ENCODE measurements at places on chromosomes 2 and 18. TPM values are rescaled to one million over a fixed set of nuclear protein-coding genes. Genes with fewer than 3 reads are reported as not detected.

- no peaks in the 10 kb centered on the region for H3K4me1 ChIP-seq
- H3K27ac ChIP-seq: no peak overlapping the region
- DNase-seq: no peak
These were observed 253.7 kb upstream of the LINC00305 start for GRCh38 chr18:64402636-64403035.

DNA sequence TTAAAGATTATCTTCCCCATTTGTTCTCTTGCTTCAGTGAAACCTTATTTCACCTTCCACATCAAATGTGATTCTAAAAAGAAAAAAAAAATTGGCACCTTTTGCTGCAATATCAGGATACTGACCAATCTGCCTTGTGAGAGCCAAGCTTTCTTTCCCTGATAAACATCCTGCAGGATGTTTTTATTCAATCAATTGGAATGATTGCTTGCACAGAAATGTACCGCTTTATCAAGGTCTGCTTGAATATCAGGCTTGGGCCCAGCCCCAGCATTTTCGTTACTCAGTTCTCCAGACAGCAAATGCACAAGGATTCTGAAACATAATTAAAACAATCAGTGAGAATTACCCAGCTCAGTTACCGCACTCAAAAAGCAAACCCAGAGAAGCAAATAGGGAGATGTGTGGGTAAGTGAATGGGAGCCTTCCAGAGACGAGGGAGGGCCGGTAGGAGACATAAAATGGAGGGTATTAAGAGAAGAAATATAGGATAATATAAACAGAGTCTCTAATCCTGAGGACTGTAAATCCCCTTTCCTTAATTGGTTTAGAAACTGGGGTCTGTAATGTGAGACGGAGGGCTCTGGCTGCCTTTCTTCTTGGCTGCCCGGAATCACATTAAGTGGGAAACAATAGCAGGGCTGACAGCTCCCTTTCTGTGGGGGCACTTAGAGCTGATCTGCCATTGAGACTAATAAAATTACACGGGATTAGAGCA, 291.8 kb downstream of the ICOS start:
- no peak overlapping the region for H3K4me3 ChIP-seq
- H3K4me1 ChIP-seq: peaks cover 11% of the 10 kb centered on the region
- no peaks in the 10 kb centered on the region for H3K27me3 ChIP-seq

Gene HTR2B
- total RNA-seq: 46.4 TPM

DNA sequence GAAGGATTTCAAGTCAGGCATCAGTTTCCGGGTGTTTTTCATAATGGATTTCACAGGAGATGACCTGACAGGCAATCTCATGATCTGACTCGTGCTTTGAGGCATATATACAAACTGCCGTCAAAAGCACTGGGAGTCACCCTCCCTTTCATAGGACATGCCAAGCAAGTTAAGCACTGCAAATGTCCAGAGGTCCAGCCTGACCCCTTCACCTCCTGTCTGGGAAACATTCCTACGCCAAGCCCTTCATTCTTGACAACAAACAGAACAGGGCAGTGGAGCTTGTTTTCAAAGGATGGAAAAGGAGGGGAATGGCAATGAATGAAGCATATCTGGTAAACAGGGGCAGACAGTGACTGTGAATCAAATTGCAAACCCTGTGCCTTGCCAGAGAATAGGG, 963.6 kb downstream of the BCL11A start:
- H3K4me3 ChIP-seq: no peak overlapping the region
- no peak for DNase-seq
- H3K27ac ChIP-seq: no peak overlapping the region
- H3K27me3 ChIP-seq: no peaks in the 10 kb centered on the region
- no peaks in the 10 kb centered on the region for H3K4me1 ChIP-seq

Data from esophagus muscularis mucosa (tissue), 4 donors.